CD14-positive monocyte (primary cell): ENCODE measurements at places on chromosomes 16 and 17. TPM values are rescaled to one million over a fixed set of nuclear protein-coding genes. Genes with fewer than 3 reads are reported as not detected.

MAPT gene
- polyA plus RNA-seq: 0.04 and 0.08 TPM in 2 replicates

CNGB1 gene
- polyA plus RNA-seq: not detected in 2 replicates

DNA sequence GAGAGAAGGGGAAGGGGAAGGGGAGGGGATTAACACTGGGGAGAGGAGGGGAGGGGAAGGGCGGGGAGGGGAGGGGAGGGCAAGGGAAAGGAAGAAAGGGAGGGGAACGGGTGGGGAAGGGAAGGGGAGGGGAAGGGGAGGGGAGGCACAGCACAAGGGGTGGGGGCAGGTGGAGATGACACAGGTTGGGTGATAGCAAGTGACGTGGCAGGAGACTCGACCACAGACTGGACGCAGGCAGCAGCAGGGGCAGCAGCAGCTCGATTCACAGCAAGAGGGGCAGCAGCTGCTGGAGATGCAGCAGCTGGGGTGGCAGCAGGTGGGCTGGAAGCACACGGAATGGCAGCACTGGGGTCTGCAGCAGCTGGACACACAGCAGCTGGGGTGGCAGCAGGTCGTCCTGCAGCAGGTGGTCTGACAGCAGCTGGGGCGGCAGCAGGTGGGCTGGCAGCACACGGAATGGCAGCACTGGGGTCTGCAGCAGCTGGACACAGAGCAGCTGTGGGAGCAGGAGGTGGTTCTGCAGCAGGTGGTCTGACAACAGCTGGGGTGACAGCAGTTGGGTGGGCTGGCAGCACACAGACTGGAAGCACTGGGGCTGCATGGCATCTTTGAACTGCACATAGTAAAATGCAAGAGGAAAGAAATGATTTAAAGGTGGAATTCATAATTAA lies at the start of gene KRTAP4-16:
Gene KRTAP4-16 (minus strand): TSS at position 624 of the 674 bp plus-strand sequence. CDS start 0 bp downstream, at position 624.
- no peaks in the 10 kb centered on the region for H3K36me3 ChIP-seq
- no peaks in the 10 kb centered on the region for H3K4me1 ChIP-seq
- no peak within 1 kb of the TSS for H3K27ac ChIP-seq
- H3K27me3 ChIP-seq: no peaks in the 10 kb centered on the region
- no peak within 1 kb of the TSS for H3K4me3 ChIP-seq

- H3K4me3 ChIP-seq: no peak overlapping the region
- peaks cover 6% of the 10 kb centered on the region for H3K27me3 ChIP-seq
- no peak for DNase-seq
- H3K4me1 ChIP-seq: peaks cover 14% of the 10 kb centered on the region
Measured at GRCh38 chr16:84884596-84885341, 65.0 kb downstream of the CRISPLD2 start.

DNA sequence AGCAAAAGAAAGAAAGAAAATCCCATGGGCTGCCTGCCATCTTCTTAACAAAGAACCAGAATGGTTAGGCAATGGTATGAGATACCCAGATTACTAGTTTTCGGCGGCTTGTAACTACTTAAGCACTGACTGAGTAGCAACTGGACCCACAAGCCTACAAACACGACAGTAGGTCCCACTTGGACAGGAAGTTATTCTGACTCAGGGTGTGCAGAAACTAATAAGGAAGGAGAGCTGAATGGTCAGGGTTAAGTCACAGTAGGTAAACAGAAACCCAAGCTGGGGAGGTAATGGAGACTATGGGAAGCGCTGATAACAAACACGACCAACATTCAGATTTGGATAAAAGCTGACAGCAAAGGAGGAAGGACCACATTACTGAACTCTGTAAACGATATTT lies 10.4 kb upstream of the HLF start:
- no peak for DNase-seq
- H3K27ac ChIP-seq: no peak overlapping the region
- no peaks in the 10 kb centered on the region for H3K27me3 ChIP-seq
- H3K4me1 ChIP-seq: no peaks in the 10 kb centered on the region

DNA sequence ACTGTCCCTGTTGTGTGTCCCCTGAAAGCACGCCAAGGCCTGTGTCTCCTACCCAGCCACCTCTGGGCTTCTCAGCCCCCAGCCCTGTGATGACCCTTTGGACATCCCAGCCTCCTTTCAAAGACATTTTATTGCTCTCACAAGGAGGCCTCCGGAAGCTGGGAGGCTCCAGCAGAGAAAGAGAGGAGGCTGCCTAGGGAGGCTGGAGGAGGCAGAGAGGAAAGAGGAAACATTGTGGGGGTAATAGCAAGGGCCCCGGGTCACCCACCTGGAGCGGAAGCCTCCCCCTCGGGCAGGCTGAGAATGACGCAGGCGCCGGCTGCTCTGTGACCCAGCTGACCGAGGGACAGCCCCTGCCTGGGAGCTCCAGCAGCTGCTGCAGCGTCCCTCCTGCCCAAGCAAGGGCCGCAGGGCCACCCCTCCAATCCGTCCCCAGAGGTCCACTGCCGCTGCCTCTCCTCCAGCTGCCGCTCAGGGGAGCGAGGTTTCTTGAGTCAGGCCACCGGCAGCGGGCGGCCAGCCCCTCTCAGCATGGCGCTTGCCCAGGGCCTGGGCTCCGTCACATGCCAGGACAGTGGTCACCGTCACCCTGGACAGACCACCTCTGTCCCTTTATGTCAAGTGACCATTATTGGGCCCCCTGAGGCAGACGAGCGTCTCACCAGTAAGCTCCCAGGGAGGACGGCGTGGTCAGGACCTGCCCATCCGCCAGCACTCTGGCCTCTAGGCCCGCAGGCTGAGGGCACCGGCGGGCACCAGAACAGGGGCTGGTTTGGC lies 29.3 kb downstream of the ACTG1 start:
- H3K36me3 ChIP-seq: no peaks in the 10 kb centered on the region
- peaks cover 45% of the 10 kb centered on the region for H3K4me1 ChIP-seq
- peak; percentile 73 for DNase-seq
- peaks cover 30% of the 10 kb centered on the region for H3K27me3 ChIP-seq

DNA sequence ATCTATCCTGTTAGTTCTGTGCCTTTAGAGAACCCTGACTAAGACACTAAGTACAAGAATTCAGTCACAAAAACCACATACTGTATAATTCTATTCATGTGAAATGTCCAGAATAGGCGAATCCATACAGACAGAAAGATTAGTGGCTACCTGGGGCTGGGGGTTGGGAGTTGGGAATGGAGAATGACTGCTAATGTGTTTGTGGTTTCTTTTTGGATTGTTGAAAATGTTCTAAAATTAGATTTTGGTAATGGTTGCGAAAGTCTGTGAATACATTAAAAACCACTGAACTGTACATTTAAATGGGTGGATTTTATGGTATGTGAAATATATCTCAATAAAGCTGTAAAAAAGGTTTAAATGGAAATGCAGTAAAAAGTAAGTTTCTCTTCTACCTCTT lies 80.4 kb upstream of the AKTIP start:
- H3K4me1 ChIP-seq: no peaks in the 10 kb centered on the region
- no peak overlapping the region for H3K4me3 ChIP-seq
- H3K27me3 ChIP-seq: no peaks in the 10 kb centered on the region
- DNase-seq: no peak
- H3K27ac ChIP-seq: no peak overlapping the region
